Fibroblast of villous mesenchyme (primary cell): ENCODE measurements at places on chromosomes 3 and 15. TPM values are rescaled to one million over a fixed set of nuclear protein-coding genes. Genes with fewer than 3 reads are reported as not detected.

The NR2F2 gene
- 73.1 and 96.3 TPM in 2 replicates for total RNA-seq

The ESYT3 gene
- under 0.01 TPM in 2 replicates for total RNA-seq

The TGM5 gene
- not detected in 2 replicates for total RNA-seq

The CLCN2 gene
- 4.2 and 6.0 TPM in 2 replicates for total RNA-seq

The USP13 gene
- total RNA-seq = 7.8 and 11.9 TPM in 2 replicates

The CAMK2N2 gene
- total RNA-seq = under 0.01 TPM in 1 of 2 replicates, not detected in the other

The FGF7 gene
- 75.7 and 369 TPM in 2 replicates for total RNA-seq

The IDH3A gene
- 25.4 and 43.6 TPM in 2 replicates for total RNA-seq

The TFRC gene
- total RNA-seq = 71.8 and 150 TPM in 2 replicates

The SLC22A13 gene
- total RNA-seq = 0.32 and 0.43 TPM in 2 replicates

The OR4F15 gene
- under 0.01 TPM in 1 of 2 replicates, not detected in the other for total RNA-seq
